ENCODE measurements at places on chromosomes 7 and 10.

GRCh38 chr10:21445163-21445562 lies 80.3 kb downstream of the SKIDA1 start:
- no peak for DNase-seq

GRCh38 chr7:18461785-18462467 lies 33.6 kb upstream of the HDAC9 start:
- no peak for DNase-seq

DNA sequence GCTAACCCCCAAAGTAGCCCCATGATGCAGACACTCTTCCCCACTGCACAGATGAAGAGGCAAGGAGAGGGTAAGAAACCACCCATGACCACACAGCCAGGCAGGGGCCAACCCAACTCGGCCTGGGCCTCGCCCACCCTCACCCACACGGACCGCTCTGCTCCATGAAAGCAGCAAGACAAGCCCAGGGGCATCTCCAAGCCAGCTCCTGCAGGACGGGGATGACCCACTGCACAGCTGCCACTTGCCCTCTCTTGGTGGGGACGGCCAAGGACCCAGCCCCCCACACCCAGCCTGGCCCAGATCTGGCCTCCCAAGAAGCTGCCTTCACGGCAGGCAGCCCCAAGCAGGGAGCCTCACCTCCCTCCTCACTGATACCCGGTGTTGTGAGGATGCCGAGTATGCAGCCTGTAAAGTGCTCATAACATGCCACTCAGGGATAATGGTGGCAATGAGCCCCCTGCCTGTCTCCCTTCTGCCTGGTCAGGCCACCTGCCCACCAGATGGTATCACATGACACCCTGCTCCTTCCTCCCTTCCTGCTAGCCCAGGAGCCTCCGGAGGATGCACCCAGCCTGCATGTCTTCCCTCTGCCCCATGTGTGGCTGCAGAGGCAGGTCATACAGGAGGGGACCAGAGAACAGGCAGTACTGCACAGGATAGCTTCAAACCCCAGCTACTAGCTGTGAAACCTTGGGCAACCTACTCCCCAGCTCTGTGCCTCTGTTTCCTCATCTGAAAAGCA lies 23.3 kb downstream of the OGDHL start:
- no peak for DNase-seq

- no peak for DNase-seq
Observed at GRCh38 chr10:67618116-67618515, 77.9 kb downstream of the CTNNA3 start.

DNA sequence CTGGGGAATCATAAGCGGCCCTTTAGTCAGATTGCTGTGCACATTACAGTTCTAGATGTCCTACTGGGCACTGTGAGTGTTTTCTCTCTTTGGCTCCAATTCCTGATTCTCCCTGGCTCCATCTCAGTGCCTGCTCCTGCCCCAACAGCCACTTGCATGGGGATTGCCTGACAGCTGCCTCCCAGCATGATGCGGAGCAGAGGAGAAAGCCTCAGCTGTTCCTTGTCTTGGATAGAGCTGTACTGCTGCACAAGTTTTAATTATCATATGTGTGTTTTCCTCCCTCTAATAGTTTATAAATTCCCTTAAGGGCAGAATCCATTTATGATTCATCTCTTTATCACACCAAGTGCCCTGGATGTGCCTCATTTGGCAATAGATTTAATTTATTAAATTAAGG lies 285.8 kb upstream of the COBL start:
- no peak for DNase-seq

DNA sequence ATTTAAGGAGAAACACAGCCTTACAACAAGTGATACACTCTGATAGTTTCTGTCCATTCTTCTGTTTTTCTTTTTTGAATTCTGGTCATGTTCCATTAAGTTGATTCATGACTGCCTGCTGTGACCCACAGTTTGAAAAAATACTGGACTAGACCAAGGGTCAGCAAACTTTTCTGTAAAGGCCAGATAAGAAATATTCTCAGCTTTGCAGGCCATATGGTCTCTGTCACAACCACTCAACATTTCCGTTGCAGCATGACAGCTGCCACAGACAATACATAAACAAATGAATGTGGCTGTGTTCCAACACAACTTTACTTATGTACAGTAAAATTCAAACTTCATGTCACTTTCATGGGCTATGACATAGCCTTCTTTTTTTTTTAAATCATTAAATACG lies 156.7 kb downstream of the PLXNA4 start:
- no peak for DNase-seq

GRCh38 chr7:84144480-84144879 lies 50.1 kb downstream of the SEMA3A start:
- no peak for DNase-seq
